ENCODE measurements at places on chromosomes 13 and 19.

DNA sequence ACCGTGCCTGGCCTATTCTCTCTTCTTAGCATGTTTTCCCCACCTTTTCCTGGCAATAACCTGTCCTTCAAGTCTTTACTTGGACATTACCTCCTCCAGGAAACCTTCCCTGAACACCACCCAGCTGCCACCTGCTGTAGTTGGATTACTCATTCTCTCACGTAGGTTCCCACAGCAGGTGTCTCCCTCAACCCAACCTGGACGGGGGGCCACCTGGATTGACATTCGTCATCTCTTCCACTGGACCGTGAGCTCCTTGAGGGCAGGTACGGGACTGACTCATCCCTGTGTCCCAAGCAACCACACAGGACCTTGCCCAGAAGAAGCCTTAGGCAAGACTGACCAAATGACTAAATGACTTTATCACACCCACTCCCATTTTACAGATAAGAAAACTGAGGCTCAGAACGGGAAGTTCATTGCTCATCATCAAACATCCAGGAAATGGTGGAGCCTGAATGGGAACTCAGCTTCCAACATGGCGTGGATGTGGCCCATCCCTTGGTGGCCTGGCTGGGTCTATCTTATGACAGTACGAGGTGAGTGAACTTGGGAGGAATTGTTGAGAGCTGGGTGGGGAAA lies 3.5 kb upstream of the KLK6 start:
- DNase-seq, result no peak

- DNase-seq, result no peak
These were observed at the start of gene IGFLR1 for GRCh38 chr19:35742121-35742724. TSS of gene IGFLR1 (minus strand) at chr19:35742452. CDS start at chr19:35741180, 1,272 bp downstream.

DNA sequence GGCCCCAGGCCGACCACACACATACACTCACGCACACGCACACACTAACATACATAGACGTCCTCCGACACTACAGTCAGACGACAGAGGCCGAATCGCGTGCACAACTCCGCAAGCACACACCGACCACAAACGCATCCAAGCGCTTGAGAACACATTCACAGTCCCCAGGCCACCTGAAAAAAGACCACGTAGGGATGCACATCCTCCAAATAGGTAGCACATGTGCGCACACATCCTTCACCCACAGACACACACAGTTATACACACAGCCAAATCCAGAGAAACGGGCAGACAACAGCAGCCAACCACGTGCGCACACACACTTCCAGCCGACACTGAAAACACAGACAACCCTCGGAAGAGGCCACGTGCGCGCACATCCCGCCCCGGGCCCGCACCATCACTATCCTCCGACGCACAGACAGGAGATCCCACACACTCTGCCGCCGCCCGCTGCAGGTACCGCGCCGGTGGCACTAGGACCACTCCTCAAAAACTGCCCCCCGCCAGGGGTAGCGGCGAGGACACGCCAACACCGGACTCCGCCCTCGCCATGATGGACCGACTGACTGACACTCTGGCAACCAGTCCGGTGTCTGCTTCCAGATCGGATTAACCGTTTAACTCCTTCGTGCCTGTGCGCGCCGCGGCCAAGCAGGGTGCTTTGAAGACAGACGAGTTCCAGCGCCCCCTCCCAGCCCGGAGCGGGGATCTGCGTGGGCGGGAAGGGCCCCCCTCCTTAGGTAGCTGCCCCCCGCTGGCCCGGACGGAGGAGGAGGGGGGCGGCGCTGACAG lies 493 bp upstream of the PDE4A start:
- no peak for DNase-seq

DNA sequence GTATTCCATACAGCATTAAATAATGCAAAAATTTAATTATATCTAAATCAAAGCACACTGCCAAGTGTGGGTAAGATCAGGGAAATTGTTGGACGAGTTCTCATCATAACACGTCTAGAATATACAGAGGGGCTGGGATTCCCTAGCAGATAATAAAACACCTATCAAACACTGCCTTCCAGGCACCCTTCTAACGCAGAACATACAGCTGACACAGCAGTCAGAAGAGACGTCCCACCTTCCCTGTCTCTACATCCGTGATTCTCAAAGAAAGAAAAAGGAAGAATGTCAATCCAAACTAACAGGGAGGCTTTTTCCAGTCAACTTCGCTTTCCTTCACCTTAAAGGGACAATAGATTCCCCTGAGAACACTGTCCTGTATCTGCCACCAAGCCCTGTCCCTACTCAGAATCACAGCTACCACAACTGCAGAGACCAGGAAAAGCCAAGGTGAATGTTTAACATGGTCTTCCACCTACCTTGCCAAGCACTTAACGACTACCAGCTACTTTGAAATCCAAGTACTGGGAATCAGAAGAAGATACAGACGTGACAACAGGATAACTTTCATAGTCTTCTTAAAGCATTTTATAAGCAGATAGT lies 38.5 kb downstream of the TBC1D4 start:
- DNase-seq, result no peak

DNA sequence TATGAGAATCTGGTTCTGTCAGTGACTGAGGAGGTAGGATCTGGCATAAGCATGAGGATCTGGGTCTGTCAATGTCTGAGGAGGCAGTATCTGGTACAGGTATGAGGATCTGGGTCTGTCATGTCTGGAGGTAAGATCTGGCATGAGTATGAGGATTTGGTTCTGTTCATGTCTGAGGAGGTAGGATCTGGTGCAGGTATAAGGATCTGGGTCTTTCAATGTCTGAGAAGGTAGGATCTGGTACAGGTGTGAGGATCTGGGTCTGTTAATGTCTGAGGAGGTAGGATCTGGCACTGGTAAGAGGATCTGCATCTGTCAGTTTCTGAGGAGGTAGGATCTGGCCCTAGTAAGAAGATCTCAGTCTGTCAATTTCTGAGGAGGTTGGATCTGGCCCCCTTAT lies 12.4 kb upstream of the PDCD2L start:
- no peak for DNase-seq

DNA sequence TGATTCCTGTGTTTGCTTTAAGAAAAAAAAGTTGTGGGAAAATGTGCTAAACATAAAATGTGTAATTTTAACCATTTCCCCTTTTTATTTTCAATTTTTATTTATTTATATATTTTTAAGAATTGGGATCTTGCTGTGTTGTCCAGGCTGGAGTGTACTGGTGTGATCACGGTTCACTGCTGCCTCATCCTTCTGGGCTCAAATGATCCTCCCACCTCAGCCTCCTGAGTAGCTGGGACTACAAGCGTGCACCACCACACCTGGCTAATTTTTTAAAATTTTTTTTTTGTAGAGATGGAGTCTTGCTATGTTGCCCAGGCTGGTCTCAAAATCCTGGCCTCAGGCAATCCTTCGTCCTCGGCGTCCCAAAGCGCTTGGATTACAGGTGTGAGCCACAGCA lies 19.0 kb downstream of the CACNG6 start:
- DNase-seq, result no peak

GRCh38 chr13:74017301-74018061 lies 116.7 kb downstream of the KLF12 start:
- no peak for DNase-seq

DNA sequence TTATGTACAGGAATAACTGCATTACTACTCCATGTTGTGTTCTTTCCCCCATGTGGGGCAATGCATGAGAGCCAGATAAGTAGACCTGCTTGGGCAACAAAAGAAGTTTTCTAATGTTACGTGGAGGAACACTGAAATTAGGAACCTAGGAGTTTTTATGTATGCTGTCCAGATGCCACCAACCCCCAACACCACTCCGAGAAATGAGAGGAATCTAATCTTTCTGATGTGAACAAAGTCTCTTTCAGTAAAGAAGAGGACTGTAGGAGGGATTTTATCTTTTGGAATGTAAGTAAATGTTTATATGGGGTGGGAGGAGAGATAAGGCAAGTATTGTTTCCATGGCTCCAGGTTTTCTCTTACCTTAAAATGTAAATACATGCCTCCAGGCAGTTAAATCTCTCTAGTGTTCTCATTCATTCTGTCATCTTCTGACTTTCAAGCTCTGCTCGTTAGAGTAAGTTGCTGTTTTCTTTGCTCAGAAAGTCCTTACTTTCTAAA lies 820.6 kb downstream of the PCDH17 start:
- DNase-seq, result no peak

DNA sequence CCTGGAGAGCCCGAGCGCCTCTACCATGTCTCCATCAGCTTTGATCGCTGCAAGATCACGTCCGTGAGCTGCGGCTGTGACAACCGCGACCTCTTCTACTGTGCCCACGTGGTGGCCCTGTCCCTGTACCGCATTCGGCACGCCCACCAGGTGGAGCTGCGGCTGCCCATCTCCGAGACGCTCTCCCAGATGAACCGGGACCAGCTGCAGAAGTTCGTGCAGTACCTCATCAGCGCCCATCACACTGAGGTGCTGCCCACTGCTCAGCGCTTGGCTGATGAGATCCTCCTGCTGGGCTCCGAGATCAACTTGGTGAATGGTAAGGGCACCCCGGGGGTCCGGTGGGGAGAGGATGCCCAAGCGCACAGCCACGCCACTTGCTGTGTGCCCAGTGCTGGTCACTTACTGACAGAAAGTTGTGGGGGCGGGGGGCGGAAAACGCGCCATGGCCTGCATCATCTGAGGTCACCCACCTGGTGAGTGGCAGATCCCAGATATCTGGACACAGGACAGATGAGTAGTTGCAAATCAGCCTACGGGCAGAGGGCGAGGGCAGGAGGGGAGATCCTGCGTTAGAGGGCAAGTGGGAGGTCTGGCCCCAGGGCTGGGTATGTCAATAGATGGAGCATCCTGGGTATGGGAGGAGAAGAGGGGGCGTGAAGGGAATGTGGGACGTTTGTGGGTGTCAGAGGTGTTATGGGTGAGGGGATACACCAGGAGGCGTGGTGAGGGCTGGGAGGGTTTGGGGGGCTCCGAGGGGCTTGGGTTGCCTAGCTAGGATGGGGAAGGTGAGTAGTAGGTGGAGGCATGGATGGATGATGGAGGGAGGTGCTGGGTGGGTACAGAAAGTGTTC lies 9.8 kb downstream of the ZSWIM4 start:
- DNase-seq, result no peak

- no peak for DNase-seq
These were observed 268.2 kb downstream of the SHISA2 start for GRCh38 chr13:25783601-25784024.

DNA sequence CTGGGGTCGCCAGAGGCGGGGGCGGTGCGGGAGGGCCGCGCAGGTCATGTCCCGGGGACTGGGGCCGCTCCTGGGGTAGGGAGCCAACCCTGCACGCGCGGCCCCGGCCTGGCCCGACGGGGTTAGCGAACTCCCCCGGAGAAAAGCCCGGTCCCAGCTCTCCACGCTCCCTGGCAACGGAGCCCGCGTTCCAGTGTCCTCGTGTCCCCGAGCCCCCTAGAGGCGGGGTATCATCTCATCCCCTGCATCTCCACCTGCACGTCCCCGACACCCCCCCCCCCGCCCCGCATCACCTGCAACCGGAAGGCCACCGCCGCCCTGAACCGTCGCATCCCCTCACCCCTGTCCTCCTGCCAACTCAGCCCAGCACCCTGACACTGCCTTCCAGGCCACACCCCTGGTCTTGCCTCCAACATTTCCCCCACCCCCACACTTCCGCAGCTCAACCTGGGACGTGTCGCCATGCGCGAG lies 2.7 kb downstream of the WDR88 start:
- no peak for DNase-seq
